NCI-H2171 treated with DMSO at 0.1 percent for 48 hours (cell line): ENCODE measurements at places on chromosomes 13 and 19.

- no peak for DNase-seq
These were observed 109.5 kb downstream of the TM9SF2 start for GRCh38 chr13:99610702-99611289.

- DNase-seq = no peak
These were observed 135.8 kb downstream of the RXFP2 start for GRCh38 chr13:31875134-31875533.

- no peak for DNase-seq
These were observed 1550.8 kb upstream of the SLC10A2 start for GRCh38 chr13:104616990-104617389.

- no peak for DNase-seq
These were observed 8.8 kb downstream of the STK11 start for GRCh38 chr19:1214299-1214861.

- DNase-seq = peak; percentile 17
These were observed 104.6 kb upstream of the RAP2A start for GRCh38 chr13:97329331-97329730.

DNA sequence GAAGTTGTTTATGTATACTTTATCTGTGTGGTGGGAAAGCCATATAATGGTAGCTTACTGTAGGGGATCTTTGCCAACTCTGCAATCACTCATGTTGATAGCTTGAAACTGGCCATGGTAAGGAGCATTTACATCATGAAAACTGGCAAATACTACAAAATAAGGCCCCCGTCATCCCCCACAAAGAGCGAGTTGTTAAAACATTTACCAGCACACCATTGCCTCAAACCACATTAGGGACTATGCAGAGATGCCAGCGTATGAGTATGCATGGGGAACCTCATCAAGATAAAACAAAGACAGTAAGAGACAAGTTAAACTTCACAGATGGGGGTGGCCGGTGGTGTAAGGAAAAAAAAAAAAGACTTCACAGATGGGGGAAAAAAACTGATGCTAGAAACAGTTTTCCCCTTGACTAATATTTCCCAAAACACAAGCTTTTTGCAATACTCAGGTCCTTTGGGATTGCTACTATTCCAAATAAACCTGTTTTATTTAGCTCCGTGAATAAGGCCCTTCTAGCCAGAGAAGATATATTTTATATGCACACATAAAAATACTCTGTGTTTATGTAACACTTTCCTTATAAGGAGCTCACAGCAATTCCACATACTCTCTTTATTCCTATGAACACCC, 70.6 kb upstream of the SERP2 start:
- no peak for DNase-seq
